Islet precursor cell (in vitro differentiated cells): ENCODE measurements at places on chromosomes 6 and 20.

- DNase-seq: no peak
Measured at GRCh38 chr20:17014217-17014616, 212.6 kb upstream of the PCSK2 start.

DNA sequence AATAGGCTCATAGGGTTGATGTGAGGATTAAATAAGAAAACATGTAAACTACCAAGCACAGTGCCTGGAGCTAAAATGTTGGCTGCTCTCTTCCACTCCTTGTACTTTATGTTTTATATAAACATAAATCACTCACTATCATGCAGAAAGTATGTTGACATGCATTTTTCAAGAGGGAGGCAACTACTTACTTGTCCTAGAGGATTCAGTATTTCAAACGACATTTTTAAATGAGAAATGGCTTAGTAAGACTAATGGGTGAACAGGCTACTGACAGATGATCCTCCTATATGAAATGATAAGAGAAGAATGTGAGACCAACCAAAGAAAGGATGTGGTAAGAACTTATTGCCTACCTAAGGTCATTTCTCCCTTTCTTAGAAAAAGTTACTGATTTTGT, 21.0 kb downstream of the LATS1 start:
- DNase-seq: no peak

DNA sequence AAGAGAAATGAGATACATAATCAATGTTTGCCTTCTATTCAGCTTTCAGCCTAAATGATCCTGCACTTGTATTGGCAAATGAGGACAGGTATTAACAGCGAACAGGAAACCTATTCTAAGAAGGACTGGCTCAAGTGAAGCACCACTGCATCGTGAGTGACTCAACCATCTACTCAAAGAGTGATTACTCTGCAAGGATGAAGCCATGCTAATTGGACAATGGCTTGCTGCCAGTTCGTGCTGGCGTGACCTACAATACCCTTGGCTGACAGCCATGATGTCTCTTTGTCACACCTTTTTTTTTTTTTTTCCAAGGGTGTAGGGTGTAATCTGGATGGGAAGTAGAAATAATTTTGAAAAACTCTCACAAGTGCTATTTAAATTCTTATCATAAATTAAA, 104.9 kb downstream of the GJA10 start:
- DNase-seq: peak; percentile 29

DNA sequence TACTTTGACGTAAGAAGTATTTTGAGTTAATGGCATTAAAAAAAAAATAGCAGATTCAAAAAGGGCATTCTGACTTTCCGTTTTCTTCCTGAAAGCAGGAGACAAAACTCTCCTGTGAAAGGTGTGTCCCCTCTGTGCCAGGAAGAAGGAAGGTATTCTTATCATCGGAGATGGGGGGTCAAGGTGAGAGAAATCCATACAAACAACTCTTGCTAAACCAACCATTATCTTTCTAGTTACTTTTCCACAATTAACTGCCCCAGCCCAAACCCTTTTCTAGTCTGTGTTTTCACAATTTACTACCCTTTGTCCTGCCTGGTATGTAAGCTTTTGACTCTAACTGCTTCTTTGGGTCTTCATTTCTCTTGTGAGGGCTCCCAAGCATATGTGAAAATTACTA, 717.3 kb downstream of the EPM2A start:
- DNase-seq: no peak

GRCh38 chr6:23529902-23530301, 596.1 kb upstream of the NRSN1 start:
- no peak for DNase-seq

- no peak for DNase-seq
Measured at GRCh38 chr20:41475503-41475902, 108.9 kb upstream of the EMILIN3 start.

- DNase-seq: peak; percentile 60
Measured at GRCh38 chr6:11917951-11918738, 94.0 kb upstream of the HIVEP1 start.

GRCh38 chr6:34539181-34539580, 16.9 kb downstream of the SPDEF start:
- no peak for DNase-seq

GRCh38 chr20:17762873-17763557, 63.2 kb downstream of the BANF2 start:
- DNase-seq: peak; percentile 81

DNA sequence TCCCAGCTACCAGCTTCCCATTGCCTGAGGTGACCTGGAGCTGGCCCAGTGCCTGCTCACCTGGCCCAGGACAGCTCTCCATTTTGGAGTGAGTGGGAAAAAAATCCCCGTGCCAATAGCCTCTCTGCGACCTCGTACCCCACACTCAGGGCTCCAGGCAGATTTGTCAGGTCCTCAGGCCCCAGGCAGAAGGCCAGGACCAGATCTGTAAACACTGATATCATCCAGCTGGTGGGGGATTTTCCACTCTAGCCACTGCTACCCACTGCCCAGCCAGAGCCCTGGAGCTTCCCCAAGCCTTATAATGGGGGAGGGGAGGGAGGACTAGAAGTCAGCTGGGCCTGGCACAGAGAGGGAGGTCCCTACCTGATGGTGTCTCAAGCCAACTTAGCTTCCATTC, 1.3 kb upstream of the PGC start:
- DNase-seq: no peak

GRCh38 chr6:156021746-156022396, 566.2 kb upstream of the NOX3 start:
- DNase-seq: no peak

- DNase-seq: peak; percentile 82
Measured at GRCh38 chr6:4606821-4607704, 169.1 kb upstream of the CDYL start.
